ENCODE measurements at places on chromosomes 3 and 15. TPM values are rescaled to one million over a fixed set of nuclear protein-coding genes. Genes with fewer than 3 reads are reported as not detected.

DNA sequence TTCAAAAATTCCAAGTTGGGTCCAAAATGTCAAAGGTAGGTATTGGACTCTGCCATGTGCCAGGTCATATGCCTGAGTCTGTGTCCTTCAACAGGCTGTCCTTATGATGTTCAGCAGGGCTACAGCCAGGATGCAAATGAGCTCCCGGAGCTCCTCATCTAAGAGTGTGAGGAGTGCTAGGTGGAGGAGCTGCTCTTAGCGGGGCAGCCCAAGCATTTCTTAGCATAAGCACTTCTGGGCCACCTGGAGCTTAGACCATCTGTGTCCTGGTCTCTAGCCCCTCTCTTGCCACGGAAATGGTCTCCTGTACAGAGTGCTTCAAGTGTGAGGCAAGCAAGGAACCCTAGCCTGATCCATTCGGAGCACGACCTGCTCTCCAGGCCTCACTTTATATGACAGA is 64.6 kb upstream of the PRR23C start:
- no peak for DNase-seq

DNA sequence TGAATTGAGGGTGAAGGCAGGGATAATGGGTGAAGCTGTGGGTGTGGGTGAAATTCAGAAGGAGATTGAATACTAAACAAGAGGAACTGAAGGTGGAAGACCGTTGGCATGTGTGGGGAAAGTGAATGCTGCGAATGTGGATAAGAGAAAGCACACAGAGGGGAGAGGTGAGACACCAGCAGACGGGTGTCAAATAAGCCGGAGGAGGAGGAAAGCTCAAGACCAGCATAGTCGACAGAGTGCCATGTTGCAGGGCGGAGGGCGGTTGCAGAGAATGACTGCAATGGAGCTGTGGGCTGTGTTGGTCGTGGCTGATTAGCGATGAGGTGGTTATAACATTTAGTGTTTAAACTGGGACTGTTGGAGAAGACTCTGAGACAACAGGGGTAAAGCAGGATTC is 16.4 kb upstream of the HCN4 start:
- no peak for DNase-seq

- DNase-seq: no peak
Measured at GRCh38 chr3:100360757-100361496, 26.4 kb downstream of the NIT2 start.

Gene B3GNT5
- 5.2 TPM for total RNA-seq
